Breast epithelium (tissue), 4 donors: ENCODE measurements at places on chromosomes 6 and 20. TPM values are rescaled to one million over a fixed set of nuclear protein-coding genes. Genes with fewer than 3 reads are reported as not detected.

DNA sequence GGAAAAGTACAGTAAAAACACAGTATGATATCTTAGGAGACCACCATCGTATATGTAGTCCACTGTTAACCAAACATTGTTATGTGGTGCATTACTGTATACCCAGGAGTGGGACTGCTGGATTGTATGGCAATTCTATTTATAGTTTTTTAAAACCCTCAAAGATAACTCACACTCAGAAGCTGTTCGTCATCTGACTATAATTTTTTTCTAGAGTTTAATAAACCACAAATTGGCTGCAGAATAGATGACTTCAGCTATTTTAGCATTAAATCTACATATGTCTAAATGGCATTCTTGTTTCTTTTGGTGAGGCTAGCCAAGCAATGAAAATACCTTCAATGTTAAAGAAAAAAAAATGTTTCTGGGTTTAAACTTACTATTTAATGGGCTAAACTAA, 134.2 kb upstream of the BMP5 start:
- no peak overlapping the region for H3K4me3 ChIP-seq
- H3K27ac ChIP-seq: no peak overlapping the region
- no peaks in the 10 kb centered on the region for H3K4me1 ChIP-seq
- H3K36me3 ChIP-seq: no peaks in the 10 kb centered on the region
- no peak for DNase-seq
- no peaks in the 10 kb centered on the region for H3K27me3 ChIP-seq

GRCh38 chr20:53811577-53811976, 217.9 kb upstream of the ZNF217 start:
- H3K4me1 ChIP-seq: no peaks in the 10 kb centered on the region
- DNase-seq: no peak
- no peak overlapping the region for H3K27ac ChIP-seq
- H3K36me3 ChIP-seq: no peaks in the 10 kb centered on the region
- H3K27me3 ChIP-seq: no peaks in the 10 kb centered on the region
- H3K4me3 ChIP-seq: no peak overlapping the region

GRCh38 chr20:24605937-24606455, 136.6 kb downstream of the SYNDIG1 start:
- H3K4me1 ChIP-seq: no peaks in the 10 kb centered on the region
- H3K4me3 ChIP-seq: no peak overlapping the region
- DNase-seq: no peak
- H3K36me3 ChIP-seq: no peaks in the 10 kb centered on the region
- no peaks in the 10 kb centered on the region for H3K27me3 ChIP-seq
- no peak overlapping the region for H3K27ac ChIP-seq

GRCh38 chr20:45014671-45015415, 48.5 kb downstream of the STK4 start:
- H3K27ac ChIP-seq: peak overlapping the region; percentile 57
- DNase-seq: no peak
- H3K36me3 ChIP-seq: no peaks in the 10 kb centered on the region

GRCh38 chr6:10235344-10235743, 179.5 kb downstream of the TFAP2A start:
- H3K4me3 ChIP-seq: no peak overlapping the region
- H3K36me3 ChIP-seq: no peaks in the 10 kb centered on the region
- no peaks in the 10 kb centered on the region for H3K27me3 ChIP-seq
- H3K4me1 ChIP-seq: no peaks in the 10 kb centered on the region
- no peak overlapping the region for H3K27ac ChIP-seq

- no peak overlapping the region for H3K4me3 ChIP-seq
- DNase-seq: no peak
- no peak overlapping the region for H3K27ac ChIP-seq
- no peaks in the 10 kb centered on the region for H3K27me3 ChIP-seq
- no peaks in the 10 kb centered on the region for H3K36me3 ChIP-seq
- H3K4me1 ChIP-seq: no peaks in the 10 kb centered on the region
Measured at GRCh38 chr6:113894712-113895674, 37.8 kb downstream of the MARCKS start.

- H3K4me3 ChIP-seq: no peak overlapping the region
- no peak for DNase-seq
- no peaks in the 10 kb centered on the region for H3K36me3 ChIP-seq
- H3K27me3 ChIP-seq: no peaks in the 10 kb centered on the region
- H3K27ac ChIP-seq: no peak overlapping the region
- H3K4me1 ChIP-seq: no peaks in the 10 kb centered on the region
Measured at GRCh38 chr6:56017198-56017597, 141.8 kb upstream of the BMP5 start.

DNA sequence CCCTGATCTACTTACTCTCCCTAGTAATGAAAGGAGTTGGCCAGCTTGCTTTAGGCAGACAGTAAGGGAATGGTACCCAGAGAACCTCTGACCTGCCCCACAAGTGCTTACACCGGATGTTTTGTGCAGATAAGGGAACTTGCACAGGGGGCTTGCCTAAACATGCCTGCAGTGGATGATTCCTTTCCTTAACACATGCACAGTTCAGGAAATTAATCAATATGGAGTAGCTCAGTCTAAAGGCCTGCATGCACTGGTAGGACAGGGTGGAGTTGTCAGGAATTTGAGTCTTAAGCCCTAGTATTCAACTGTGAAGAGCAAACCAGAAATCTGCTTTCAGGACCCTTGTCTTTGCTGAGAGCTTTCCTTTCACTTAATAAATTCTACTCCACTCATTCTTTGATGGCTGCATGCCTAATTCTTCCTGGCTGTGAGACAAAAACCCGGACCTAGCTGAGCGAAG, 3.9 kb upstream of the TRIM38 start:
- no peaks in the 10 kb centered on the region for H3K36me3 ChIP-seq
- DNase-seq: no peak
- H3K4me1 ChIP-seq: no peaks in the 10 kb centered on the region
- no peak overlapping the region for H3K4me3 ChIP-seq
- no peak overlapping the region for H3K27ac ChIP-seq

GRCh38 chr6:16689788-16690607, 71.3 kb downstream of the ATXN1 start:
- no peaks in the 10 kb centered on the region for H3K27me3 ChIP-seq
- no peaks in the 10 kb centered on the region for H3K4me1 ChIP-seq
- no peak overlapping the region for H3K27ac ChIP-seq
- no peaks in the 10 kb centered on the region for H3K36me3 ChIP-seq

GRCh38 chr6:156175433-156175832, 601.7 kb upstream of the ARID1B start:
- no peak overlapping the region for H3K4me3 ChIP-seq
- no peaks in the 10 kb centered on the region for H3K36me3 ChIP-seq
- H3K27ac ChIP-seq: no peak overlapping the region
- H3K4me1 ChIP-seq: no peaks in the 10 kb centered on the region
- no peaks in the 10 kb centered on the region for H3K27me3 ChIP-seq
- DNase-seq: no peak

- H3K27ac ChIP-seq: no peak overlapping the region
- H3K4me3 ChIP-seq: no peak overlapping the region
- H3K36me3 ChIP-seq: peaks cover 3% of the 10 kb centered on the region
- H3K4me1 ChIP-seq: no peaks in the 10 kb centered on the region
Measured at GRCh38 chr20:58450254-58450653, 61.2 kb downstream of the VAPB start.

GRCh38 chr6:124943658-124944057, 18.6 kb upstream of the RNF217 start:
- no peaks in the 10 kb centered on the region for H3K36me3 ChIP-seq
- H3K4me1 ChIP-seq: no peaks in the 10 kb centered on the region
- no peak for DNase-seq
- no peaks in the 10 kb centered on the region for H3K27me3 ChIP-seq
- H3K27ac ChIP-seq: no peak overlapping the region

TMEM181 gene
- total RNA-seq: 28.5 TPM

PTCRA gene
- total RNA-seq: not detected

RFX6 gene
- total RNA-seq: under 0.01 TPM

IRF4 gene
- total RNA-seq: 13.0 TPM

OLIG3 gene
- total RNA-seq: not detected
